ENCODE measurements at places on chromosomes 4 and X.
A peak's percentile ranks its signal among the peaks of the same experiment; 100 is the strongest.

GRCh38 chr4:152243896-152244595 is 291.8 kb downstream of the FBXW7 start:
- no peak for DNase-seq

- DNase-seq = no peak
Measured at GRCh38 chr4:15428611-15429010, 778 bp downstream of the C1QTNF7 start.

GRCh38 chr4:136687118-136687517 is 845.2 kb downstream of the PCDH18 start:
- DNase-seq = no peak

- DNase-seq = no peak
Measured at GRCh38 chr4:184548648-184549341, 74.4 kb upstream of the IRF2 start.

- DNase-seq = no peak
Measured at GRCh38 chr4:113760094-113760794, 1.3 kb downstream of the CAMK2D start.

DNA sequence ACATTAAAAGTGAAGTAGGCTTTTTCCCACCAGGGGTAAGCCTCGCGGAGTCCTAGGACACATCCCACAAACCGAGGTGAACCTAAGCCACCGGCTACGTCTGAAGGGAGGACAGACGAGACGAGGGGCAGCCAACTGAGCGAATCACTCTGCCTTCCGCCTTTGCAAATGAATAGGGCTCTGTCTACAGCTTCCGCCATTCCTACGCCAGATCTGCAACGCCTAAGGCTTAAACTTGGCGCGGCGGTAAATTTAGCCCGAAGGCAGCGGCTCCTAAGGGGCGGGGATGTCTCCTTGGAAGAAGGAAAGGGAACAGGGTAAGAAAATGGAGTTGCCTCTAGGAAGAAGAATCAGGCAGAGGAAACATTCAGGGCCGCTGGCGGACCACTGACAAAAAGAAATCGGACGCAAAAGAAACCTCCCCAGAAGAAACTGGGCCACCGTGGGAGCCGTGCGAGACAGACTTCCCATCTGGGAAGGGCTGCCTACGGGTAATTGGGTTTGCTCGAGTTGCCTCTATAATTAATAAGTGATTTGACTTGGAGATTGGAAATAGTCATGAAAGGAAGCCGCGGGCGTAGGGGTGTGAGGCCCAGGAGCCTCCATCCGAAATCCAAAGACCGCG is 90.5 kb downstream of the BCOR start:
- DNase-seq = no peak

GRCh38 chrX:153515435-153515834 is 2.0 kb upstream of the ATP2B3 start:
- DNase-seq = no peak

DNA sequence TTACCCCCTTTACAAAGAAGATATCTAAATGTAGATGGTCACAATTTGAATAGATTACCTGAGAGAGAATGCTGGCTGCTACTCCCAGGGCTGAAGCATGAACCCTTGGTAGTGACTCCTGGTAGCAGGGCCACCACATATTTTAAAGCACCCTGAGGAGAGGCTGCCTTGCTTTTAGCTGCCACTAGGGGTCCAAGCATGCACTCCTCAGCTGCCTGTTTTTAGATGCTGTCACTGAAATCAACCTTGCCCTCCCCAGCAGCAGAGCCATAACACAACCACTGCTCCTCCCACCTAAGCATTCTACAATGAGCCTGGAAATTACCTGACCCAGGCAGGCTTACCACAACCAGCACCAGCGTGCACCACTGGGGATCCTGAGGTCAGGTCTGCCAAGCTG is 850.9 kb downstream of the FAM133A start:
- no peak for DNase-seq

GRCh38 chr4:140497405-140497746 is 717 bp downstream of the MGAT4D start:
- DNase-seq = no peak

GRCh38 chrX:49179358-49179757 is 6.8 kb downstream of the PRICKLE3 start:
- DNase-seq = no peak

DNA sequence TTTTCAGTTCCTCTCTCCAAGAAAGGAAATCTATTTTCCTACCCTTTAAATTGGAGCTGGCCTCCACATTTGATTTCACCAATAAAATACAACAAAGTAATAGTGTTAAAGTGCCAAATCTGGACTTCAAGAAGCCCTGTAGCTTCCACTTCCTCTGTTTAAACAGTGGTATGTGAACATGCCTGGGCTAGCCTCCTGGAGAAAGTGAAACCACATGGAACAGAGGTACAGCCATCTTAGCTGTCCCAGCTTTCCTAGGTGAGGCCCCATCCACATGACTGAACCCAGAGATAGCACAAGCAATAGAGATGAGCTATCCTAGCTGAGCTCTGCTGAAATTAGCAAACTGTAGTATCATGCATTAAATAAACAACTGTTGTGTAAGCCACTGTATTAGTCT is 131.8 kb upstream of the VCX start:
- no peak for DNase-seq

DNA sequence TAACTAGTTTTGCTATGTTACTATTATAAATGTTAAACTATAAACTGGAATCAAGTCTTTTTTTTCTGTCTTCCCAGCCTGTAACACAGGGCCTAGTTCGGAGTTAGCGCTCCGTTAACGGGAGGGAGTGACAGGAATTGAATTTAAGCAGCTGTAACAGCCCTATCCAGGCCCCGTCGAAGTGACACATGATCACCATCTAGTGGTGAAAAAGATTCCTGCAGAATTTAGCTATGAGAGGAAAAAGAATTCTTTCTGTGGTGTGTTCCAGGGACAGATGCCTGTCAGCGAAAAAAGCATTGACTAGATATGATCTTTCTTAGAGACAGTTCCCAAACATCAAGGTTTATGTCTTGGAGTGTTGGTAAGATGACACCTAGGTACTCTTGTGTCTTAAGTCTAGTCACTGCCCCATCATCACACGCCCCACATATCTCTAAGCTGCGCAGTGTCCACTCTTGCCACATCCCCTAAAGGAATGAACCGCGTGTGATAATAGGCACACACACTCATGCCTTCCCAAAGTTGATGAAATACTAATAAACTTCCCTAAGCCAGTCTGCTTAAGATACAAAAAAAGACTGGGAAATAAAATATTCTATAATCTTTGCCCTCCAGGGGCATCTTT is 2.1 kb downstream of the GAB3 start:
- no peak for DNase-seq

DNA sequence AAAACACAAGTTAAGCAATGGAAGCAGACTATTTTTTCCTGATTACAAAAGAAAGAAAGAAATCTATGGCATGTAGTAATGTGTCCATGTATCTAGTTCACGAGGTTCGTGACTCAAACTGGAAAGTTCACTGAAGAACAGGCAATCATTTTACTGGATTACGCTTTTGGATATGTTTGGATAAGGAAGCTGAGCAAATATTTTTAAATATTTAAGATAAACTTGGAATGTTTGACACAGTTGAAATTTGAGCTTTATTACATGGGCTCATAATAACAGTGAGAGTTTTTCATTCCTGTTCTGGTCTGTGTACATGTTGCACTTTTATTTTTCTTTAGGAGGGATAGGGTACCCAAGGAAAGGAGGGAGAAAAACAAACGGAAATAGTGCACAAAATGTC is 244.2 kb upstream of the GK2 start:
- no peak for DNase-seq

DNA sequence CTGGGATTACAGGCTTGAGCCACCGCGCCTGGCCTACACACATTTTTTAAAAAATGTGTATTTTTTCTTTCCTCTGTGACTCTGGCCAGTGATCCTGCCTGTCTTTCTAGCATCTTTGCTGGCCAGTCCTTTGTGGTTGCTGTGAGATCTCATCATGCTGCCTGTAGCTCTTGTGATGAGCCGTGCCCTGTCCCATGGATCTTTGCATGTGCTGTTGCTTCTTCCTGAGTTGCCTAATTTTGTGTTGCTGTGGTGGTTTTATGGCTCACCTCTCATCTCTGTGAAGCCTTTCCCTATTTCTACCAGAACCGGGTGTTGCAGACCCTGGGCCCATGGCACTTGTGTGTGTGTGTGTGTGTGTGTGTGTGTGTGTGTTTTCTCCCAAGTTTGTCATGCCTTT is 8.3 kb downstream of the NSD2 start:
- DNase-seq = no peak

DNA sequence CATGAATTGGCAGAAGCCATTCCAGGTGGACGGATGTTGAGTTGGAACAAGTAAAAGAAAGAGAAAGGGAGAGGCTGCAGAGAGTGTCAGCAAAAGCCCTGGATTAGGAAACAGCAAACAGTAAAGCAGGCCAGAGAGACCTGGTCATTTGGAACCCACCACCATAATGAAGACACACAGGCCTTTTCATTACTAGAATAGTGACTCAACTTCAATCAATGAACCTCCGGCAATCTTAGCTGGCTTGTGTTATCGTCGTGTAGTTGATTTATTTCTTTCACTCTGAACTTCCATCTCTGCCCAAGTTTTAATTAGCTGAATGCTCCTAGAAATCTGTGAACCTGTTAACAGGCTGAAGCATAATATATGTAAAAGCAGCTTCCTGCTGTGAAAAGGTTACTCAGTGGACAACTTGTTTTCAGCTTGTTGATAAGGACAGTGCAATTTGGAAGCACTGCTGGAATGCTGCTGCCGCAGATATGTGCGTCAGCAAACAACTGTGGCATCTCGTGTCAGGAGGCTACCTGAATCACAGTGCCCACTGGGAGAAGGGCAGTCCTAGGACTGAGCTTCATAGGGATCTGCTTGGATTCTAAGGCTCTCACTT is 68.8 kb downstream of the SPANXN4 start:
- no peak for DNase-seq

GRCh38 chr4:70623323-70623722 is 5.2 kb upstream of the ENAM start:
- no peak for DNase-seq

DNA sequence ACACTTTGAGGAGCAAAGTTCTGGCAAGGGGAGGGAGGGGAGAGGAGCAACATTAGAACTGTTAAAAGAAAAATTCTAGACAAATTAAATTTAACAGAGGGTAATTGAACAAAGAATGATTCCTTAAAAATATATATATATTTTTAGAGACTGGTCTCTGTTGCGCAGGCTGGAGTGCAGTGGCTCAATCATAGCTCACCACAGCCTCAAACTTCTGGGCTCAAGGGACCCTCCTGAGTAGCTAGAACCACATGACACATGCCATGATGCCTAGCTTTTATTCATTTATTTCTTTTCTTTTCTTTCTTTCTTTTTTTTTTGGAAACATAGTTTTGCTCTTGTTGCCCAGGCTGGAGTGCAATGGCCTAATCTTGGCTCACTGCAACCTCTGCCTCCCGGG is 19.1 kb upstream of the SPINK2 start:
- DNase-seq = no peak

DNA sequence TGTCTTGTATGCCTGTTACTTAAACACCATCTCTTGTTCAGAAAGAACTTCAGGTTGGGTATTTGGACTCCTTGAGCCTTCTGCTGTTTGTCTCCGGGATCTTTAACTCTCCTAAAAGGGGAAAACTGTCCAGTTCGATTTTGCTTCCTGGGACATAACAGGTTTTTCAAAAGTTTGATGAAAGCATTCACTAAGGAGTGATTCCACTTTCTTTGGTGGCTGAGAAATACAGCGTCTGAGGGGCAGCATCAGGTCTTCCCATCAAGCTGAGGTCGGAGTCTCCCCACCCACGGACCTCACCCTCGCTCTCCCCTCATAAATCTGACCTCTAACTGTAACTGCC is 1.4 kb downstream of the AFAP1 start:
- DNase-seq = no peak

DNA sequence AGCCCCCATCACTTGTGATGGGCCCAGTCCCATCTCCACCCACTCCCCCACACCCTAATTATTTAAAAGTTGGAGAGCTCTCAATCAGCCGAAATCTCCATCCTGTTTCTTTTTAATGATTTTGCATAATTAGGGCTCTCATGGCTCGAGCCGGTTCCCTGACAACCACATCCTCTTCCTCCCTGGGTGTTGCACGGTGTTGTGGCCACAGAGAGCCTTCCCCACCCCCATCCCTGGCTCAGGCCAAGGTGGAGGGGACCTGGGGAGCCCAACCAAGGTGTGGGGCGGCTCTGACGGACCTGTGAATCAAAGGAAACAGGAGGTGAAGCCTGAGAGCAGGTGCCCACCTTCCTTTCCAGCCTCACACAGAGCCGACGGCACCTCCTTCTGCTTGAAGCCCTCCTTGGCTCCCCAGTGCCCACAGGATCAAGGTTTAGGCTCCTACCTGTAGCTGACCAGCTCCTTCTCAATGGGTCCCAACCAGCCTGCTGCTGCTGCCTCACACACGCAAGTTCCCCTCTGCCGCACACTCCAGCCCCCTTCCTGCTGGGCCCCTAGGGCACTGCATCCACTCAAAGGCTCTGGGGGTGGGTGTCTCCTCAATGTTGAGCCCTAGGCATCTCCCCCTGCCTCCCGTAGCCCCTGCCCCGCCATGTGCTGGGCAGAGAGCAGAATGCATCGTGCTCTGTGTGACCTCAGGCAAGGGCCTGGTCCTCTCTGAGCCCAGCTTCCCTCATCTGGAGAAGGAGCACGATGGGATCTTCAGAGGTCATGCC is 68.7 kb downstream of the WFS1 start:
- DNase-seq = no peak

- no peak for DNase-seq
Measured at GRCh38 chr4:15148691-15149090, 146.4 kb downstream of the CPEB2 start.

GRCh38 chr4:186946682-186947294 is 223.1 kb upstream of the FAT1 start:
- peak; percentile 75 for DNase-seq

DNA sequence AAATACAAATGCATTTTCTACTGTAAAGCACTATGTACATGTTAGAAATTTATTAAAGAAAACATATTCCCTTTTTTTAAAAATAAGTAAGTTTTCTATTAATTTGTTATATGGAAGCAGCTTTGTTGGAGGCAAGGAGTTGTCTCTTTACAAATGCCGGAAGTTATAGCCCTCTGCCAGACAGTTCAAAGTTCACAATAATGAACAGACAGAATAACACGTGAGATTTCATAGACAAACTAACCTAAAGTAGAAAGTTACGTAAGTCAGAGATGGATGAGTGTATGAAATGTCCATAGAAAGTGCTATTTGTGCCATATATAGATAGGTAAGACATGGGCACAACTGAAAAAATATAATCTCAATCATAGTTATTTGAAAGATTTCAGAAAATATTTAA is 43.9 kb upstream of the NEIL3 start:
- no peak for DNase-seq

- no peak for DNase-seq
Measured at GRCh38 chr4:170849969-170850368, 760.2 kb upstream of the AADAT start.

GRCh38 chrX:148878371-148878770 is 378.0 kb downstream of the AFF2 start:
- no peak for DNase-seq

GRCh38 chr4:743463-744211 is 38.0 kb downstream of the PCGF3 start:
- DNase-seq = no peak
